B cell (primary cell): ENCODE measurements at places on chromosomes 1 and 21.
A peak's percentile ranks its signal among the peaks of the same experiment; 100 is the strongest.

GRCh38 chr21:28932717-28933116 lies 60.0 kb downstream of the LTN1 start:
- no peak for DNase-seq

GRCh38 chr1:224801844-224802490 lies 127.5 kb upstream of the DNAH14 start:
- no peak for DNase-seq

DNA sequence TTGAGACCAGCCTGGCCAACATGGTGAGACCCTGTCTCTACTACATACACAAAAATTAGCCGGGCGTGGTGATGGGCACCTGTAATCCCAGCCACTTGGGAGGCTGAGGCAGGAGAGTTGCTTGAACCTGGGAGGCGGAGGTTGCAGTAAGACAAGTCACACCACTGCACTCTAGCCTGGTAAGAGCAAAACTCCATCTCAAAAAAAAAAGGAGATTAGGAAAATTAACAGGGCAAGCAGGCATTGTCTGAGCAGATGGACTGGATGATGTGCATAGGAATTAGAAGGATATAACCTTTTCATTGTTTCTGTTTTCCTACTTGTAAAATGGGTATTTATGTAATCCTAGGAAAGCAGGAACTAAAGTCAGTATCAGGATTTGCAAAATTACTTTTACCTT lies 15.6 kb downstream of the TARDBP start:
- no peak for DNase-seq

GRCh38 chr21:41766883-41767605 lies at the start of gene RIPK4:
Gene RIPK4, minus strand, starts transcription at chr21:41767052. Its CDS starts 11 bp downstream, at chr21:41767041.
- DNase-seq: peak; percentile 70

DNA sequence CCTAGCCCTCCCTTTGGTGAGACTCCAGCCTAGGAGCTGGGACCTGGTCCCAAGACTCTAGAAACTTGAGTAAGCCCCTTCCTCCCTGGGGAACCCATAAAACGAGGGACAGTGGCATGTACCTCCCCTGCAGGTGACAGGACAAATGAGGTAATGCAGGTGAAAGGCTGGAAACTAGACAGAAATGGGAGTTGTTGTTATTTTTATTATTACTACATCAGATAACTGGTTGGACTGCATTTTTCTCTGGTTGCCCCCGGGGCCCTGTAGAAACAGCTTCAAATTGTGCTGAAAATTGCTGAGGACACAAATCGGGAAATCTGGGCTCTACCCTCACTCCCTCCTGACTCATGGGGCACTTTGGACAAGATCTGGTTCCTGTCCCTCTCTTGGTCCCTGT lies 132.3 kb upstream of the WNT4 start:
- DNase-seq: no peak

GRCh38 chr1:75100481-75101092 lies 33.6 kb upstream of the LHX8 start:
- DNase-seq: no peak

DNA sequence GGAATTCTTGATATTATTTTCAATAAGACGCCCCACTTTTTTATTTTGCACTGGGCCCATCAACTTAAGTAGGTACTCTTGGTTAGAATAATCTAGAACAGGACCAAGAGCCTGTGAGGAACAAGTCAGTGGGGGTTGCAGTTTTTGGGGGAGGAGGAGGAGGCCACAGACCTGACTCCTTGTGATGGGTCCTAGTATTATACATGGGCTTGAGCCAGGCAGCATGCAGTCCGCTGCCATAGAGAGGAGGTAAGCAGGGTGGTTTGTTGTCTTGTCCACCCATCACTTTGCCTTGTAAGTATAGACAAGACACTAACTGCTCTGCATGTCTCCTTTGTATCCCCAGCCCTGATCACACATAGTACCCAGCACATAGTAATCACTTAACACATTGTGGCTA lies 24.5 kb downstream of the ROR1 start:
- no peak for DNase-seq

DNA sequence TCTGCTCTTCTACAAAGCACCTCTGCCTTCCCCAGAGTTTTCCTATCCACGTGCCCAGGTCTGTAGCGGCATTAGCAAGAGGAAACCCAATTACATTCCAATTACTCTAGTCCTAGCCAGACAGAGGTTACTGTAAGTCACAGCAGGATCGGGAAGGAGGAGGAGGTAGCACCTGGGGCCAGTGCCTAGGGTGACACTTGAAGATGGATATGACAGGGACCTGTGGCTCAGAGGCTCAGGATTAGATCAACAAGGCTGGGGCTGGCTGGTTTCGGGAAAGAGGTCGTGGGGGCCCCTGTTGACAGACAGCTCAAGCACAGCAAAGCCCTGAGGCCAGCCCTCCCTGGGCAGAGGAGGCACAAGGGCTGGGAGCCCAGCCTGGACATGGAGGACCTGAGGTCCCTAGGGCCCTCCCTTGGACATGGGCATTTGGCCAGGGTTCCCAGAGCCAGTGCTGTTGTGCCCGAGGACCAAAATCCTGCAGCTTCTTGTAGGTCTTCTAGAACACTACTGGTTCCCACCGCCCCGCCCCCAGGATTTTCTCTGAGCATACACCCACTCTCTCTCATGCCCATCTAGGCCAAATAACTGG lies 3.0 kb upstream of the HCRTR1 start:
- no peak for DNase-seq

- no peak for DNase-seq
Observed at GRCh38 chr21:42443876-42444744, 40.4 kb downstream of the UBASH3A start.

DNA sequence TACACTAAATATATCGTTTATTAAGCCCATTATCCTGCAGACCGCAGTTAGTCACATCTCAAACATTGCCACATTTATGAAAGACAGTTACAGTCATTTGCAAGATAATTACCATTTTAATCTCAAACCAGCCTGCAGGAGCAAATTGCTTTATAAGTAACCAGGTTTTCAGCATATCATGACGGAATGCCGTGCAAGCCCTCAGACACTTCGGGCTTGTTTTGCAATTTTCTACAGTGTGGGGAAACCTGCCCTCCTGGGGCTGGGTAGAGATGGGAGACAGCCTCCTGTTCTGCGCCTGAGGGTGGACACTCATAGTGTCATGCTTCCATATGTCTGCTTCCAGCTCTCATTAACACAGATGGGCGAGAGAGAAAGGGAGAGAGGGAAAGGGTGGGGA lies 563.9 kb downstream of the NPHP4 start:
- DNase-seq: no peak

DNA sequence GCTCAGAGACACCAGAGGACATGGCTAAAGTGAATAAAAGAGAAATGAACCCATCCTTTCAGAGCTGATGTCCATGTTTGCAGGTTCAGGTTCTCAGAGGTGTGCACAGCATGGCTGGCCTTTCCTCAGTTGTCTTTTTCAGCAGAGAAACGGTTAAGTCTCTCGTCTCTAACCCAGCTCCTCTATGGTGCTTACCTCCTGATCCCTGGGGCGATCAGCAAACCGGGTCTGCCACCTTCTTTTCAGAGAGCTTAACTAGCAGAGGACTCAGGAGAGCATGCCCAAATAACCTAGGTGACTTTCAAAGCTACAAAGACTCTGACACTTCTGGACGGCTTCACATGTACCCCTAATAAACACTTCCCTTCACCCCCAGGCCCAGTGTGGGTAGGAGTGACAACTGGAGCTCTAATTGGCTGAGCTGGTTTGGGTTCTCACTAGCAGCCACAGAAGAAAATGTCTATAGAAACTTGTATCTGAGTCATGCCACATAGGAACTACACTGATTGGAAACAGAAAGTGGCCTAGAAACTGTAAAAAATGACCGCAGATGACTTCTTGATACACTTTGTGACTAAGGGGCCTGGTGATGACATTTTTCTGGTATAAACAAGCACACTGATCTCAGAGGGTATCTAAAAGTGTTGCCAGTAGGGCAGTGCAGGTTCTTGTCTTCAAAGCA lies at the start of gene AIM2:
TSS of gene AIM2 (minus strand) at position 329 of the 682 bp plus-strand sequence. CDS start 3,267 bp downstream, outside the sequence.
- DNase-seq: peak; percentile 80

GRCh38 chr1:213484333-213484732 lies 433.3 kb downstream of the RPS6KC1 start:
- DNase-seq: no peak

GRCh38 chr1:98253145-98253544 lies 332.3 kb upstream of the DPYD start:
- no peak for DNase-seq

- peak; percentile 63 for DNase-seq
Observed at GRCh38 chr1:92817986-92818764, 13.7 kb upstream of the RPL5 start.

DNA sequence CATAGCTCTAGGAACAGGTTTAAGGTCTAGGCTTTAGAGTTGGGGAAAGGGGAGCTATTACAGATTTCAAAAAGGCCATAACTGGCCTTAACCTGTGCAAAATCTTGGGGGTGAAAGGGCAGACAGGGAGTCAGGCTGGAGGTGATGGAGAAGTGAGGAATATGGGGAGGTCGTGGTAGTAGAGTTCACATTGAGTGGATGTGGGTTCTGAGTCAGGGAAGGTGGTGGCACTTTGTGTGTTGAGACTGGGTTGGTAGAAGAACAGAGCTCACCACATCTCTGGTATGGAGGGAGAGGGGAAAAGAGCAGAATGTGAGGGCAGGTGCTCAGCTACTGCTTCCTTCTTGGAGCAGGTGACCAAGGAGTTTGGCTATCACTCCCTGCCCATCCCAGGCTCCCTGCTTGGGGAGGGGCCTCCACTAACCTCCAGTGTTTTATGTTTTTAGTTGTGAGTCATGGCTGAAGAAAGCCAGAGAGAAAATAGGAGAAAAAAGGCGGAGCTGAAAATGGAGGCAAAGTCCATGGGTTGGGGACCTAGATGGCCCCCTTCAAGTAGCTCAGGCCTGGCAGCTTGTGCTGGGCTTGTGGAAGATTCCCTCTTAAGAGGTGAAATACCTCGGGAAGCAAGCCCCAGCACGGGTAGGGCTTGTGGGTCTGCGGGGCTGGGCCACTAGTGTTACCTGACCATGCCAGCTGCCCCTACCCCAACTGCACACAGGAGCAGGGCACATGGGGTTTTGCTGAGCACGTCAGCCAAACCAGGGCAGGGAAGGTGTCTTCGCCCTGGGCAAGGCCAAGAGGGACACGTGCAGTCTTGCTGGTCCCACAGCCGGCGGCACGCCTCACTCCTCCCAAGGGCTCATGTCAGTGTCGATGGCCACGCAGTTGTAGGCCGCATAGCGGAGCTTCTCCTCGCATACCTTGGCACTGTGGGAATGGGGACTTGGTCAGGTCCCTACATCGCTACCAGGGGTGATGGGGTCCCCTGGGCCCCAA lies 8.2 kb downstream of the HECTD3 start:
- no peak for DNase-seq
